ENCODE measurements at places on chromosomes 6 and 20. TPM values are rescaled to one million over a fixed set of nuclear protein-coding genes. Genes with fewer than 3 reads are reported as not detected.

- no peak for DNase-seq
Measured at GRCh38 chr6:74798302-74798701, 407.6 kb downstream of the COL12A1 start.

GRCh38 chr20:17835240-17835933 lies 133.2 kb downstream of the SNX5 start:
- no peak for DNase-seq

DNA sequence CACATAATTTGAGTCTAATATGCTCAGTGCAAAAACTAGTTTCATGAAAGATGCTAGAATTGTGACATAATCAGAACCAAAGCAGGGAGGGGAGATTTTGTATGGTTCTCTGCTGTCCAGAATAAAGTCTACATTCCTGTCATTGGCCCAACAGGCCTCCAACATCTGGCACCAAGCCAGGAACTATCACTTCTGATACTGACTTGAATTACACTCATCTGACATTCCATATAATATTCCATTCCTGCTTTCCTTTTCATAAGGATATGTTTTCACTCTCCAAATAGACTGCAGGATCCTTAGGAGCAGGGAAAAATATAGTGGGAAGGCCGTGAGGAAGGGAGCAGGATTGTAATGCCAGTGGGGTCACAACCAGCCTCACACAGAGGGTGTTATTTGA lies 84.6 kb upstream of the BTN3A2 start:
- no peak for DNase-seq

OOEP gene
- not detected for total RNA-seq

FAM83D gene
- 0.53 TPM for total RNA-seq

GRCh38 chr6:30075790-30076732 lies 492 bp upstream of the RNF39 start:
- no peak for DNase-seq

DNA sequence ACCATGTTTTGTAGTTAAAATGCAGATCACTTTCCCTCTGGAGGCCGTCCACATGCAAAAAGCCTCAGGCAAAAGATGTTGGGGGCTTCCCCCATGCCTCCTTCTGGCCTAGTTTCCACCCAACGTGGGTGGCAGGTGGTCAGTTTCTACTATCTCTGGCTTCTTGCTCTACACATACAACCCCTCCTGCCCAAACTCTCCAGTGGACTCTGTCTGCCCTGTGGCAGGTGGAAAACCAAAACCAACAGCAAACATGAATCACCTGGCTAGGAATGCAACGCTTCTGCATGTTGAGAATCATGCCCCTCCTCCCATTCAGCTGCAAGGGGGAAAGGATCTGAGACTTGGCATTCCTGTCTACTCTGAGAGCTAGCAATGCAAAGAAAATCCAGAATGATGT lies 94.8 kb downstream of the MBOAT1 start:
- no peak for DNase-seq

- no peak for DNase-seq
Measured at GRCh38 chr20:23367770-23368169, 5.8 kb downstream of the GZF1 start.

KHDC1L gene
- not detected for total RNA-seq

ZBTB12 gene
- 7.3 TPM for total RNA-seq

GRCh38 chr6:41732591-41733359 lies 2.6 kb downstream of the TFEB start:
- DNase-seq = no peak

DNA sequence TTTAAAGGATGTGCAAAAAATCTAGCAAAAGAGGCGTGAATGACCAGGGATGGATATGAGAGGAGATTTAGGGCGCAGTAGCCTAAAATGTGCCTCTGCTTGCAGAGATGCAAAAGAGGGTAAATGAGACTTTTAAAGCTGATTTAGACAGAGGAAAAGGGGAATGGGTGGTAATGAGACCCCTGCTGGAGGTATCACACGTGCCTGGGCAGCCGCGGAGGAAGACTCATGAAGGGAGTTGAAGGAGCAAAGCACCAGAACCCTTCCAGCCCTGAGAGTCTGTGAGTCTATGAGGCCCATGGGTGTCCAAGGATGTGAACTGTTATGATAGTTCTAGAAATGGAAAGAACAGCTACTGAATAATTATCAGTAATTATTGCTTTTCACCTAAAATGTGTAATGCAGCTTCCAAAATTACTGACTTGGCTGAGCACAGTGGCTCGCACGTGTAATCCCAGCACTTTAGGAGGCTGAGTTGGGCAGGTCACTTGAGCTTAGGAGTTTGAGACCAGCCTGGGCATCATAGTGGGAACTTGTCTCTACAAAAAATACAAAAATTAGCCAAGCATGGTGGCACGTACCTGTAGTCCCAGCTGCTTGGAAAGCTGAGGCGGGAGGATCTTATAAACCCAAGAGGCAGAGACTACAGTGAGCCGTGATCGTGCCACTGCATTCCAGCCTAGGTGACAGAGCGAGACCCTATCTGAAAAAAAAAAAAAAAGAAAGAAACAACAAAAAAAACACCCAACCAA lies 38.2 kb upstream of the TIAM2 start:
- DNase-seq = no peak

DNA sequence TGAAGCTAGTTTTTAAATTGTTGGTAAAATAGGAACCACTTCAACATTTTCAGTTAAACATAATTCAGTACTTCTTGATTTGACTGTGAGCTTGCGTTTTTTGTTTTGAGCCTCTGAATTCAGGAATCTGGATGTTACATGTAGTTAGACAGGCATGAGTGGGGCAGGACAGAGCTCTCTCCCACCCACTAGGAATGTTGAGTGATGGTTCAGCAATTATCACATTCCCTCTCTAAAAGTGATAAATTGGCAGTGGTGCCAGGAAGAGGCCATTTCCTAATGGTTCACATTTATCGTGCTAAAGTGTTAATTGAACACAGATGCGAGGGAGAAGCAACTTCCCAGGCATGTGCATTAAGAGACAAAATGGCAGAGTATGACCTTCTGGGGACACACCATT lies 465.5 kb upstream of the HTR1E start:
- no peak for DNase-seq

PGBD1 gene
- 3.0 TPM for total RNA-seq

- no peak for DNase-seq
Measured at GRCh38 chr20:62843656-62844055, 18.0 kb downstream of the TCFL5 start.

TBXT gene
- not detected for total RNA-seq
